ENCODE measurements at places on chromosomes 6 and 20.

- DNase-seq, result no peak
Measured at GRCh38 chr6:110358553-110359160, 508 bp upstream of the METTL24 start.

DNA sequence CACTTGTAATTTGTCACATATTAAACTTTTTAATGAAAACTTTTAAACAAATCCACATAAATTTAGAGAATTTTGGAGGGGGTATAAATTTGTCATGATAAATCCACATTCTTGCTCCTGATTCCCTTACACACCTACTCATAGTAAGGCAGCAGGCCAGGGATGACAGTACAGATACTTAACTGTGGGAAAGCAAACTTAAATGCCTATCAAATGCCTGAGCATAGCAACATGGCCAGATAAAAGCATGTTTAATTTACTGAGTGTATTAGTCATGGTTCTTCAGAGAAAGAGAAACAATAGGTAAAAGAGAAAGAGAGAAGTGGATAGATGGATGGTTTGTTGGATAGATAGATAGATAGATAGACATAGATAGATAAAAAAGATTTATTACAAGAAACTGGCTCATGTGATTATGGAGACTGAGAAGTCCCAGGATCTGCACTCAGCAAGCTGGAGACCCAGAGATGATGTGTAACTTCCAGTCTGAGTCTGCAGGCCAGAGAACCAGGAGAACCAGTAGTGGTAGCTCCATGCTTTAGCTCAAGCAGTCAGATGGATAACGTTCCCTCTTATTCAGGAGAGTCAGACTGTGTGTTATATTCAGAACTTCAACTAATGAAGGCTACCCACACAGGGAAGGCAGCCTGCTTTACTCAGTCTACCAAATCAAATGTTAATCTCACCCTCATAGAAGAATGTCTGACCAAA, 15.9 kb upstream of the ADGRF1 start:
- no peak for DNase-seq

GRCh38 chr20:63138855-63139341, 77.0 kb downstream of the YTHDF1 start:
- DNase-seq, result no peak

DNA sequence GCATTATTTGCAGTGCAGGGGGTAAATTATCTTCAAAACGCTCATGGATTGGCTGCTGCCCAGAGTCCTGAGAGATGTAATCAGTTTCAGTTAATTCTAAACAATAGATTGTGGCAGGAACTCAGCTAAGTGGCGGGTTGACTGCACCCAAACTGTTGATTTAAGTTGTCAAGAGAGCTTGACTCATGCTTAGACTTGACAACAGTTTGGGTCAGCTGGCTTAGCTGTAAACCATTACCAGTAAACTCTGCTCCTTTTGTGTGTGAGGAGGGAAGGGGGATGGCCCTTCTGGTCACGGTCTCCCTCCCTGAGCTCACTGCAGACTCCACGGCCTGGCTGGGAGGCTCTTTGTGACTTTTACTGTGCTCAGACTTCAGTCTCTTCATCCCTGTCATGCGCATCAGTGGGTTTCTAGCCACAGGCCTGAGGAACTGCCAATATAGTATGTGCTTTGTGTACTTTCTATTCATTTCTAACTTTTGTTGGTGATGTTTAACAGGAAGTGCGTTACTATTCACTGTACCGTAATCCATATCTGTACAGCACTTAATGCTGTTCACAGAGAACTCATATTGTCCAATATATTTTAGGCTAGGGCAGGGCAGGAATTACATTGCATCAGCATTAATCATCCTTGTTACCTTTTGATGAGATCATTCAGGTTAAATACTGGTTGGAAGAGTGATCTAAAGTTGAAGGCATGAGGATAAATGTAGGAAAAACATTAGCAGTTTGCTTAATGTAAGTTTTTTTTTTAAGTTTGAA, 488.3 kb downstream of the CDKAL1 start:
- no peak for DNase-seq

DNA sequence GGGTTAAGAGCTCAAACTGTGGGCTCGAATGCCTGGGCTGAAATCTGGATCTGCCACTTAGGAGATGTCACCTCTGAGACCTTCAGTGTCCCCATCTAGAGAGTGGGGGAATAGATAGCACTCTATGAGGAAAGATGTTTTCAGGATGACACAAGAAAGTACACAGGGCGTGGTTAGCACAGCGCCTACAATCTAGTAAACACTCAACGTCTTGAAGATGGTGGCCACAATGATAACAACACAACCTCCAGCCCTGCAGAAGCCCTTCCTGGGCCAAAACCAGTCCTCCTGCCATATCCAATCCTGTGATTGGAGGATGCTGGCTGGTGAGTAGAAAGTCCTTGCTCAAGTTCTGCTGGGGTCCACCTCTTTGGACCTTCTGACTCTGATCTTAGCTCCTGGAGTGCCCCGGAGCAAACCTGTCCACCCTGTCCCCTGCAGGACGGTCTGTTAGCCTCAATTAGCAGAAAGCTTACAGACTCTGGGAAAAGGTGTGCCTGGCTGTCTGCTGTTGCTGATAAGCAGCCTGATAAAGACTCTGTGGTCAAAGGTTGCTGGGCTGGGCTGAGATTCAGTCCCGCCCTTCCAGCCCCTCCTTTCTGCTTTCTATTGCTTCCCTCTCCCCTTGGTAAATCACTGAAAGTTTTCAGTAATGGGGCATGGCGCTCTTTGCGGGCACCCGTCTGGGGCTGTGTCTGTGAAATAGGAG, 8.2 kb downstream of the EDN3 start:
- no peak for DNase-seq

DNA sequence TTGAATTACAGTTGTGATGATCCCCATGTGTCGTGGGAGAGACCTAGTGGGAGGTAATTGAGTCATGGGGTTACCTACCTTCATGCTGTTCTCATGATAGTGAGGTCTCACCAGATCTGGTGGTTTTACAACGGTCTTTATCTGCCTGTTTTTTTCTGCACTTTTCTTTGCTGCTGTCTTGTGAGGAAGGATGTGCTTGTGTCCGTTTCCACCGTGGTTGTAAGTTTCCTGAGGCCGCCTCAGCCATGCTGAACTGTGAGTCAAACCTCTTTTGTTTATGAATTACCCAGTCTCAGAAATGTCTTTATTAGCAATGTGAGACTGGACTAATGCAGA, 6.5 kb upstream of the RANBP9 start:
- no peak for DNase-seq

GRCh38 chr20:51434580-51435247, 107.8 kb downstream of the NFATC2 start:
- DNase-seq, result peak; percentile 53

GRCh38 chr6:71387179-71387578, 98.6 kb downstream of the OGFRL1 start:
- DNase-seq, result no peak

GRCh38 chr6:124962639-124963415, 590 bp downstream of the RNF217 start:
- no peak for DNase-seq

DNA sequence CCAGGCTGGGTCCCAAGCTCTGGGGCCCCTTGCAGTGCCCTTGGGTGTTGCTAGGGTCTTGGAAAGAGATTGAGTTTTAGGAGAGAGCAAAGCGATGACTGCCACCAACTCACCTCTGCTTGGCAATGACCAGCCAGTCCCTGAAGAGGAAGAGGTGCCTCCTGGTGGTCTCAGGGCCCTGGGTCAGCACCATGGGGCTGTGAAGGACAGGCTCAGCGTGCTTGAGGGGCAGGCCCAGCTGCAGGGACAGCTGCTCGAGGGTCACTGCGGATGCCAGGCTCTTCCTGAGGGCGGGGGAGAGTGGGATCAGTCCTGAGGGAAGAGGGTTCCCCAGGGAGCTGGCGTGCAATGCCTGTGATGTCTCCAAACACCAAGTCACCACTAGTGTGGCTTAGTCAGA, 50.8 kb upstream of the TAGAP start:
- DNase-seq, result no peak

- no peak for DNase-seq
Measured at GRCh38 chr20:38200646-38201045, 35.6 kb upstream of the TGM2 start.

DNA sequence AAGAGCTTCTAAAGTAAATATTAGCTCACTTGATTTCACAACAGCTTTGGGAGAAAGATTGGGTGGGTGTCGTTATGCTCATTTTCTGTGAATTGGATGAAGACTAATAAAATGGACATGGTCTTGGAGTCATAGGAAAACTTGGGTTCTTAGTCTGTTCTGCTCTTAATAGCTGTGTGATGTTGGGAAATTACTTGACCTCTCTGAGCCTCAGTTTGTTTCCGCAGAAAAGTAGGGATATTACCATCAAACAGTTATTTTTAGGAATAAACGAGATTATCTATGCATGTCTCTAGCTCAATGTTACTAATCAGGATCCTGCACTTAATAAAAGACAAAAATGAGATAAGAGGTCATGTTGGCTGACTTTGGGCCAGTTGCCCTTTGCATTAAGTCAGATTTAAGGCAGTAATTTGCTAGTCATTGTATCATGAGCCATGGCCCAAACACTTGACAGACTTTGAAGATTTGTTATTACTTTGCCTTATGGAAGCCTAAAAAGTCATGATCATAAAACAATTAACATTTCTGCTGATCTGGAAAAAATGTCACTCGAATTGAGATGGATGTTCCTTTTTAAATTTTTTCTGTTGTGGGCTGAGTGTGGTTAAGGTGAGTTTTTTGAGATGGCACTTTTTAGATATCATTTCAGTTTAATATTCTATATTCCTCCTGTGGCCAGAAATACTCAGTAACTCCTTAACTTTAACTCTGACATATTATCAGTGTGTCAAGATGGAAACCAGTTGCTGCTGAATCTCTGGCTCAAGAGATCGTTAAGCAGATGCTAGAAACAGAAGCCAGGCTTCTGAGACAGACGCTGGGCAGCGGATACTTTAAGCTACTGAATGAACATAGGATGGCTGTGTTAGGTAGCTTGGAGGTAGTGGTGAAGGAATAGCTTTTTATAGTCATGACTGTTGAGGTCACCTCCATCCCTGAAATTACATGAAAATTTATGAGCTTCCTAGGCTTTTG, 291.6 kb downstream of the PHF3 start:
- DNase-seq, result no peak

- DNase-seq, result peak; percentile 91
Measured at GRCh38 chr6:7052443-7053011, 55.2 kb upstream of the RREB1 start.

DNA sequence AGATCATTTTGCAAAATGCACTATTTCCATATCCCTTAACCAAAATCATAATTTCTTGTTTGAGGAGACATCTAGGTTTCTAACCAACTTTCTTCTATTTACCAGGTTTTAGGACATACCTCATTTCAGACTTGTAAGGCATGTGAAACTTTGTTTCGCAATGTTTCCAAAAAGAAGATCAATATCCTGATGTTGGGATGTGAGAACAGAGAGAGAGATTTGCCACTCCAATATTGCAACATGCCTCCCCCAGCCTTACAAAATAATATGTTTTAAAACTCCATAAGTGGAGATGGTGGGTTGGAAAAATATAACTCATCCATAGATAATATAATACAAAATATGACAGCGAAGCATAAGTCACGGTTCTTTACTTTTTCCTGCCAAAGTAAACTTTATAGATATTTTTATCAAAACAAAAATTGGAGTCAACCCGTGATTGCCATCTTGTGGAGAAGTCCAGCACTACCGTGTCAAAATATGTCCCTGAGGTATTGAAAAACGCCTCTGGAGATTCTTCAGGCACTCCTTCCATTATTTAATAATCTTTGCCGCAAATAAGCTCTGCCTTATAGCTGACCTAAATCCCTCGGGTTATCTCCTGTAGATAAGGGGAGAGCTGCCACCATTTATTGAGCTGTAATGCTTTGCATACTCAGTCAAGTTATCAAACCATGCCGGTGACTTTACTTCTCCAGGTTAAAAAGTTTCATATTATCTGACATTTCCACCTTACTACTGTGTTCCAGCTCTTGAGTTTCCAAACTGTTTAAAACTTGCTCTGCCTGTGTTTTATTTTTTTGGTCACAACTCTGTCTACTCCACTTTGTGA, 534.2 kb downstream of the HACE1 start:
- DNase-seq, result peak; percentile 64

- no peak for DNase-seq
Measured at GRCh38 chr6:44267252-44267651, 1.9 kb upstream of the NFKBIE start.

GRCh38 chr6:62640749-62641148, 354.7 kb upstream of the KHDRBS2 start:
- DNase-seq, result no peak

- DNase-seq, result no peak
Measured at GRCh38 chr6:80425089-80425823, 318.8 kb downstream of the BCKDHB start.

DNA sequence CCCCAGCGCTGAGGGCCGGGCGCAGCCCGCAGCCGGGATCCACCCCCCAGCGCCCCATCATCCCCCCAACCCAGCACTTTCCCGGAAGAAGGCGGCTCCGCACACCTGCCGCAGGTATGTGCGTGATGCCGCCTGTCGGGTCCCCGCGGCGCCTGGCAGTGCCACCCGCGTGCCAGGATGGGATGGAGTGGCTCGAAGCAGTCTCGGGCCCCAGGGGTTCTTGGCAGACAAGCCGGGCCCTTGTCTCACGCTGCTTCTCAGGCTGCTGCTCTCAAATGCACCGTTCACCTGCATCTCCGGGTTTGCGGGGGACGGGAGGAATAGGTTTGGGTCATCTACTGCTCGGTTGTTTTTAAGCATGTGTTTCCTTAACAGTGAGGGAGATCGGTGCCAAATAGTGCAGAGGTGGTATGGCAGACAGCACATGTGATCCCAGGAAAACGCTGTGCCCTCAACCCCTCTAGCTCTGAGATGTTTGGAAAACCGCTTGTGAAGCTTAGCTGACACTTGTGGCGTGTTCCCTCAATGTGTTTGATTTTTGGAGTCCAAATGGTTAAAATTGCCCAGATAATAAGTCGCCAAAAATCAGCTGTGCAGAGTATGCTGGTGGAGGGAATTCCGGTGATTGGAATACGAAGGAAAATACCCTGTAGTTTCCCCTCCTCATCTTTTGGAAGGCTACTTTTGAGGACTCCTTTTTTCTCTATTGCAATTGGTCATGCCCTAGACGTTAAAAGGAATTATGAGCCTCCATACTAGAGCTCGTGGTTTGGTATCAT, 926 bp downstream of the MYLIP start:
- DNase-seq, result peak; percentile 52

DNA sequence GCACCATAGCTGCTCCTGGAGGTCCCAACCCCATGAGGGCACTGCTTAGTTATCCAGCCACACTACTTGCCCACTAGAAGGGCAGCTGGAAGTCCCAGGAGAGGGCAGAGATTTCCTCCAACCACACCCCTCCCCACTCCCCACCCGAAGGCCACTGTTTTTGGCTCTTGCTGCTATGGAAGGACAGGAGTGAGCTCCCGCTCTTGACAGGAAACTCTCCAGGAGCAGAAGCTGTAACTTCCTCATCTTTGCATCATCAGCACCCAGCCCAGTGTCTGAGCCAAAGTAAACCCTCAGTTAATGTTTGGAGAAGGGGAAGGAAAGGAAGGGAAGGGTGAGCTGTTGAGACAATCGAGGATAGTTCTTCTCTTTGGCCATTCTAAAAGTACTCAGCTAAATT, 120.7 kb downstream of the MTFR2 start:
- peak; percentile 10 for DNase-seq
